Activated T-helper 1 cell treated with anti-CD3 and anti-CD28 coated beads, Interleukin-12 subunit alpha, Interleukin-12 subunit beta, Interleukin-2, Interleukin-4 antibody, amounts not matched to agents 30 ng/mL and 10 ng/mL and 1 ng/mL, durations not matched to agents 14 hours and 24 hours and 36 hours (primary cell): ENCODE measurements at places on chromosomes 11 and 22.
A peak's percentile ranks its signal among the peaks of the same experiment; 100 is the strongest.

GRCh38 chr22:47591016-47591415, 828.6 kb downstream of the TBC1D22A start:
- no peak for DNase-seq

DNA sequence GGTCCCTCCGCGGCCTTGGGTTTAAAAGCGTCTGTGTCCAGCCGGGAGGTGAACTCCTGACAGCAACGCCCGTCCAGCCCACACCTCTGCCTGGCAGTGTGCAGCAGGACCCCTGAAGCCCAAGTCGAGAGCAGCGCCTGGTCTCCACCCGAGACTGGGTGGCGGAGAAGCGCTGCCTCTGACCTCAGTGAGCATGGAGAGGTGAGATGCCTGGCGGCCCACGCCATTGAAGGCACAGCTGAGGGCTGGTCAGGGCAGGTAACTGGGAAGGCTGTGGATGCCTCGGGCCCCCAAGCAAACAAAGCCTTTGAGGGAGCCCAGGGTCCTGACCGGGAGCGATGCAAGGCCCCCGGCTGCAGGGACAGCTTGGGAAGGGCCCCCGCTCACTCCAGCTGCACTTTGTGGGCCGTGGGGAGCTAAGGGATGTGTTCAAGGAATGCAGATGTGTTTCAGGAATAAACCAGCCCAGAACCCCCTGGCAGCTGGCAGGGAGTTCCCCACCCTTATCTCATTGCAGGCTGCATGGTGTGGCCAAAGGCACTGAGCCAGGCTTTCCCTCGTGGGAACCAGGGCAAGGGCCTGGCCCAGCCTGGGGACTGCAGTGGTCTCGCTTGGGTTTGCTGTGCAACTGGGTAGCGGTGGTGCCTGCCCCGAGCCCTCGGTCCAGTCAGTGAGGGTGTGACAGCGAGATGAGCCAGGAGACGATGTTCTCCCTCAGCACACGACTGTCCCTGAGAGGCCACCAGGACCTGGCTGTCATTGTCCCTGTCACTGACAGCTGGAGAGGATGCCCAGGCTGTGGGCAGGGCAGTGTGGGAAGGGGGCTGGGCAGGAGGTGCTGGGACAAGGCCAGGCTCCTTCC, 92.5 kb downstream of the WNT7B start:
- DNase-seq: no peak

- no peak for DNase-seq
Measured at GRCh38 chr11:31967404-31968130, 123.3 kb upstream of the RCN1 start.

DNA sequence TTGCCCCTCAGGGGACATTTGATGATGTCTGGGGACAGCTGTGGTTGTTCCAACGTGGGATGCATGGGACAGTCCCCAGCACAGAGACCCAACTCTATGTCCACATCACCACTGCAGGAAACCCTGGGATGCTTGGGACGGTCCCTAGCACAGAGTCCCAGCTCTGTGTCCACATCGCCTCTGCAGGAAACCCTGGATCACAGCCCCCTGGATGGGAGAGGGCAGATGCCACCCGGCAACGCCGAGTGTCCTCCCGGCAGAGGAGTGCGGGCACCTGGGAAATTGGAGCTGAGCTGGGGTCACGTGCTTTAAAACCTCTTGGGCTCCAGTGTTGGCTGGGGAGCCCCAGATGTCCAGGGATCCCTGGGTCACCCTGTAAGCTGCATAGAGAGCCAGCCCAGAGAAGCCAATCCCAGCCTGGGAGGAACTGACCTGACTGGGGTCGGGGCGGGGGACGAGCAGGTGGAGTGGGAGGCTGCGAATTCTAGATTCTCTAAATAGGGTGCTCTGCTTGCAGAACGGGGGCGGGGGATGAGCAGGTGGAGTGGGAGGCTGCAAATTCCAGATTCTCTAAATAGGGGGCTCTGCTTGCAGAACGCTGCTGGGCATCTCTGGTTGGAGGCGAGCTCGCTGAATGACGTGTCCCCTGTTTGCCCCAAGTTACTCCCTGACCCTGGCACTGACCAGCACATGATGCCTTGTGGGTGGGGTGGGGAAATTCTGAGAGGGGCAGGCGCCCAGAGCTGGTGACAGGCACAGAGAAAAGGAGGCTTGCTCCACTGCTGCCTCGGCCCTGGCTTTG, 1197.8 kb downstream of the BRD1 start:
- DNase-seq: no peak

- no peak for DNase-seq
Measured at GRCh38 chr11:27718863-27719545, 18.7 kb upstream of the BDNF start.

DNA sequence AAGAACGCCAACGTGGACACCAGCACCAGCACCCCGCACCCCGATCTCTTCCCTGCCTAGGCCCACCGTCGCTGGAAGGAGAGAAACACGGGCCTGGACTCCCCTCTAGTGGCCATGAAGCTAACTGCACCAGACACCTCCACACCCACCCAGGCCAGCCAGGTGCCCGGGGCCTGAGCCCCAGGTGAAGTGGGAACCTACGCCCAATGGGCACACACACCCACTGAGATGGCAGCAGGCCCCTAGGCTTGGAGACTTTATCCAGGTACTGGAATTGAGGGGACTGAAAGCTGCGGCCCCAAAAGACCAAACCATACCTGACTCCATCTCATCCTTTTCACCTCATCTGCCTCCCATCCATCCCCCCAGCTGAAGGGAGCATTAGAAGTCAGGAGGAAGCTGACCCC, 81.0 kb downstream of the BUD13 start:
- DNase-seq: peak; percentile 16

DNA sequence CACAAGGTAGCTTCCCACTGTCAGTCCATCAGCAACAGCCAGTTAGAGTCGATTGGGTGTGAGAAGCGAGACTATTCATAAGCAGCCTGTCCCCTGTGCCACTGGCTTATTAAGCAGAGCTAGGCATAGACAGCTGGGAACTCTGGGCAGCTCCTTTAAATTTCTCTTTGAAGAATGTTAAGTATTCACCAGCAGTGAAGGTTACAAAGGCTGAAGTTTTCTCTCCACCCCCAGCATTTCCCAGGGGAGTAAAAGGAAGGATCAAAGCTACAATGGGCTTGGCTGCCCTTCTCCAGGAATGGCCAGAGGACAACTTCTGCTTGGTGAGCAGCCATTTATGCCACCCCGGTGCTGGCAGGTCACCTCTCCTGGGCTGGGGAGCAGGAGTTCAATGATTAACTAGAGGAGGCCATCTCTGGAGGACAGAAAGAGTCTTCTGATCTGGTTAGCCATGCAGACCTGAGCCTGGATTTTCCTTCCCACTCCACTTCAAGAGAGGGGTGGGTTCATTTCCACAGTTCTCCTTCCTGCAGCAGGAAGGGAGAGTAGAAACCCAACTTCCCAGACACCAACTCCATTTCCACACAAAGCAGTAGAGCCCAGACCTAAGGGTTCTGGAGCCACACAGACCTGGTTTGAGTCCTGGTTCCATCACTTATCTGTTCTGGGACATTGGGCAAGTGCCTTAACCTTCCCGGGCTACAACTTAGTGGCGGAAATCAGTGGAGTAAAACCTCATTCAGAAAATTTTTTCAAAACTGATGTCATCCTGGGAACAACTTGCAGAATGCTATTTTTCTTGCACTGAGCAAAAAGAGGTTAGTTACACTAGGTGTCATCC, 22.6 kb downstream of the POU2AF3 start:
- no peak for DNase-seq

GRCh38 chr11:100774859-100775258, 87.8 kb downstream of the ARHGAP42 start:
- DNase-seq: no peak

- DNase-seq: no peak
Measured at GRCh38 chr11:72308226-72309073, 64.5 kb upstream of the PHOX2A start.

GRCh38 chr11:65424205-65425104, 1.9 kb downstream of the NEAT1 start:
- peak; percentile 44 for DNase-seq

GRCh38 chr11:112016765-112017376, 8.3 kb upstream of the DLAT start:
- DNase-seq: no peak

GRCh38 chr11:65426839-65427690, 4.5 kb downstream of the NEAT1 start:
- no peak for DNase-seq

GRCh38 chr22:37638391-37639069, 939 bp upstream of the SH3BP1 start:
- peak; percentile 42 for DNase-seq

DNA sequence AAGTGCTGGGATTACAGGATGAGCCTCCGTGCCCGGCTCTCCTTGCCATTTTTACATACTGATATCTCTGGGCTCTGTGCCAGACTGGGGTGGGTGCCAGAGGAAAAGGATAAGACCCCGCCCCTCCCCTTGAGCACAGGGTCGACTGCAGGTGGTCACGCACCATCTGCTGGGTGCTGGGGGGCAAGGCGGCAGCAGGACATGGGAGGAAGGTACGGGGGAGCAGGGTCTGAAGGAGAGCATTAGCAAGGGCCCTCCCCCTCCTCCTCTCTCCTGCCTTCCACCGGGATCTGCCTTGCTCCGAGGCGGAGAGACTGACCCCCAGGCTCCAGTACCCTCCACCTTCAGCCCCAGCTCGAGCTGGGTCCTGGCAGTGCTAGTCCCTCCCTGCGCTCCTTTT, 9.7 kb upstream of the PGA3 start:
- DNase-seq: no peak

DNA sequence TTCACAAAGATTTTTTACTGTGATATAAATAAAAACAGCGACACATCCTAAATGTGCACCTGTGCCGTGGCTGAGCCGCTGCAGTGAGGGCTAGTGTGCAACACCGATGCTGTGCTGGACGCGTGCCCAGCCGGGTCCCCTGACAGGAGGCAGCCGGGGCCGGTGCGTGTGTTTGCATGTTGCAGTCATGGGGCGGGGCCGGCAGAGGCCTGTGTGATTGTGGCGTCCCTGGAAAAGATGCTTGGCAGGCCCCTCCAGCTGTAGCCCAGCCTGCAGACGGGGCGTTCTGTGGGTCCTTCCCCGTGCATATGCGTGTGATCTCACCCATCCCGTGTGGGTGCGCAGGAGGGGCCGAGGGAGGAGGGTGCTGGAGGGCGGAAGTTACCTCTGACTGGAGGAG, 30.6 kb downstream of the MUC6 start:
- no peak for DNase-seq

DNA sequence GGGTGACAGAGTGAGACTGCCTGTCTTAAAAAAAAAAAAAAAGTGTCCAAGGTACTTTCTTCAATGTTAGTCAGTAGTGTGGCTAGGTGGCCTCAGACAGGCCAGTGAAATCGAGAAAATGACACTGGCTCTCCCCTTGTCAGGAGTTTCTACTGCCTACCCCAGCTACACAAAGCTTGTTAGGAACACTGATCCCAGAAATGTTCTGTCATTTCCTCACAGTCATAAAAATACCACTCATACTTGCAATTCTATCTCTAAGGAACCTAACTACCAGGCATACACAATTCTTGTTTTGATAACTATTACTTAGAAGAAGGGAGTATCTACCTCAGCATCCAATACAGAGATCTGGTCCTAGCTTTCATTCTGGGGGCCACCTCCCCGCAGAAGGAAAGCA, 31.3 kb downstream of the ATP6V1E1 start:
- no peak for DNase-seq
